Left forelimb (tissue), 1 donor: ENCODE measurements at places on chromosomes 1 and 21.

GRCh38 chr1:205933671-205934618, 9.3 kb downstream of the SLC26A9 start:
- DNase-seq: no peak

- no peak for DNase-seq
Measured at GRCh38 chr1:109011335-109011734, 30.6 kb downstream of the WDR47 start.

DNA sequence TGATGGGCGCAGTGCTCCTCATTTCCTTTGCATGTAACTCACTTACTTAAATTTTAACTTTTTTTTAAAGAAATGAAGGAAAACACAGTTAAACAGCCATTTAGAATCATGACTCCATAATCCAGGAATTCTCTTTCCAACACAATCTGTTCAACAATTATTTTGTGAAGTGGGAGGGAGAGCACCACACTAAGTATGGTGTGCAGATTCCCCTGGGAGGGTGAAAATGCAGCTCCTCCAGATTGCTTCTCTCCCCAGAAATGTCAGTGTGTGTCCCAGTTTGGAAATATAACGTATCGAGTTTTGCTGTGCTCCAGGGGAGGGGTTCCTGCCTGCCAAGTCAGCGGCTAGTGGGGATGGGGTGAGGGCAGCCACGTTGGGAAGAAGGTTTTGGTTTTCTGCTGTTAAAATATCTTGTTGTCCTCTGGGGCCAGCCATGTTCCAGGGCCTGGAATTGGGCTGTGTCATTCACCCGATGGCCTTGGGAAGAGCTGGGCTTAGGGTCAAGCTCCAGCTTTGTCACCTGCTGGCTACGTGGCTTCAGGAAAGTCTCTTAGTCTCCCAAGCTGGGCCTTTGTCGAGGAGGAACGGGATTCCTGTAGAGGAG, 17.3 kb upstream of the DISP3 start:
- no peak for DNase-seq

DNA sequence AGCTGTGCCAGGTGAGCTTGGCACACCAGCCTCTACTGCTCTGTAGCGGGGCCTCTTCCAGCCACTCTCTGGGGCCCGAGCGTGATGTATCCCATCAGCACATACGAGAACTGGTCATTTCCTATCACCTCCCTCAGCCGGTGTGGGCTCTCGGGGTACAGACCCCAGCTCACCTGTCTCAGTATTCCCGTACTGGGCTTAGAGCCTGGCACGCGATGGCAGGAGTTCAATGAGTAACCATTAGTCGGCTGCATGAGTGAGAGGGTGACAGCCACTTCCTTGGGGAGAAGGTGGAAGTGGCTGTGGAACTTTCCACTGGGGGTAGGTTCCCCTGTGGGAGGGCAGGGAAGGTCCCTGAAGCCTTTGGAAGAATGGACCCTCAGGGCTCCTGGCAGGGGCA, 46.1 kb downstream of the ECE1 start:
- DNase-seq: no peak

DNA sequence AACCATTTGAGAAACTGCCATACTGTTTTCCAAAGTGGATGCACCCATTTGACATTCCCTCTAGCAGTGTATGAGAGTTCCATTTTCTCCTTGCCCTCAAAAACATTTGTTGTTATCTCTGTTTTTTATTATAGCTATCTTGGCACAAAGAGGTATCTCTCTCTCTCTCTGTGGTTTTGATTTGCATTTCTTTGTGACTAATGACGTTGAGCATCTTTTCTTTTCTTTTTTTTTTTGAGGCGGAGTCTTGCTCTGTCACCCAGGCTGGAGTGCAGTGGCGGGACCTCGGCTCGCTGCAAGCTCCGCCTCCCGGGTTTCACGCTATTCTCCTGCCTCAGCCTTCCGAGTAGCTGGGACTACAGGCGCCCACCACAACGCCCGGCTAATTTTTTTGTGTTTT, 17.4 kb upstream of the ZMYM6 start:
- no peak for DNase-seq

GRCh38 chr1:55684131-55684650, 469.0 kb upstream of the USP24 start:
- DNase-seq: no peak

- DNase-seq: no peak
Measured at GRCh38 chr1:83756984-83757717, 241.8 kb downstream of the TTLL7 start.

DNA sequence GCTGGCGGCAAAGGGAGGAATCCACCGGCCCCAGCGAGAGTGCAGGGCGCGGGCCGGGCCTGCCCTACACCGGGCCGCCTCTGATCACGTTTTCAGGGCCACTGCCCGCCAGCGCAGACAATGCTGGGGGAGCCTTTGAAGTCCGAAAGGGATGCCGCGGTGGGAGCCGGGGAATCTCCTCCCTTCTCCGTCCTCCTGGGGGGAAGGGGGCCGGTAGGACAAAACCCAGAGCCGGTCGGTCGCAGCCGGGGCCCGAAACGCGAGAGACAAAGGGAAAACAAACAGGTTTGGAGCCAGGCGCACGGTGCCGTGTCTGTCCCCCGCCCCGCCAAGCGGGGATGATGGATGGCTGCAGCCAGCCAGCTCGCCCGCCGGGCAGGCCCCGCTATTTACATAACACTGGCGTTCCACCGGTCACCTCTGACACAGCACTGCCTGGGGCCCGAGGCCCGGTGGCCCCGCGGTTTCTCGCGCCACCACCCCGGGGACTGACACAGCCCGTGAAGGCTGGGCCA, 92.0 kb downstream of the CASZ1 start:
- DNase-seq: no peak

GRCh38 chr1:31785020-31785946, 21.1 kb upstream of the ADGRB2 start:
- peak; percentile 57 for DNase-seq

DNA sequence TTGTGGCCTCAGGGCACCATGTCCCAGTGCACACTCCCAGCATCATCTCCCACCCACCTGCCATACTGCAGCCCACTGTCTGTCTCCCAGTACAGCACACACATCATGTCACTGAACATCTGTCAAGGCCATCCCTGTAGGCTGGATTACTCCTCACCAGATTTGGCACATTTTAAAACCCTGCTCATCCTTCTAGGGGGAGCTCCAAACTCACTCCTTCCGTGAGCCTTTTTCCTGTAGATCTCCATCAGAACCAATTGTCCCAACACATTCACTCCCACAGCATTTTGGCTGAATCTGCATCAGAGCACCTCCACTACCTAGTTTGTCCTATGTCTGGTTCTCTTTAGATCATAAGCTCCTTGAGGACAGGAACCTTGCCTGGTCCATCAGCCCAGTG, 58.6 kb upstream of the GRIK3 start:
- no peak for DNase-seq

DNA sequence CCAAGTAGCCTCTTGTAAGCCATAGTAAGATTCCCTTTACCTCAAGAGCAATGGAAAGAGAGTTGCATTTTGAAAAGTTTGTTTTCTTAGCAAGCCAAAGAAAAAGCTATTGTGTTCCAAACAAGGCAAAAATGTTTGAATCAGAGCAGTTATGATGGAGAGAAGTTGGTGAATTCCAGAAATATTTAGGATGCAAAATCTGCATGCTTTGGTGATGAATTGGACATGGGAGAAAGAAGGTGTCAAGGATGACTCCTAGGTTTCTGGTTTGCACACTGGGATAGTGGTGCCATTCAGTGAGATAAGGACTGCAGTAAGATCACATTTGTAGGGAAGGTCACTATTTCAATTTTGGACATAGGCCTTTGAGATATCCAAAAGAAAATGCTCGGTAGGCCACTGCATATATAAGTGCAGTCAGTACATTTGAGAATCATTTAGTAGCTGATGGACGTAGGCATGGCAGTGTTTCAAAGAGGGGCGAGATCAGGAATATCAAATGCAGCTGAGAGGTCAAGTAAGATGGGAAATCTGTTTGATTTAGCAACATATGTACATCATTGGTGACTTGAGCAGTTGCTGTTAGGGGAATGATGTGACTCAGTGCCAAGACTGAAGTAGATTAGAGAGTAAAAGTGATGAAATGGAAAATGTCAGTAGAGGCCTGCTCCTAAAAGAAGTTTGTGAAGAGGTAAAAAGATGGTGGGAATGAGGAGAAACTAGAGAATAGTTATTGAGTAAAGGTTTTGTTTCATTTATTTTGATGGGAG, 33.9 kb upstream of the GPR25 start:
- DNase-seq: no peak

DNA sequence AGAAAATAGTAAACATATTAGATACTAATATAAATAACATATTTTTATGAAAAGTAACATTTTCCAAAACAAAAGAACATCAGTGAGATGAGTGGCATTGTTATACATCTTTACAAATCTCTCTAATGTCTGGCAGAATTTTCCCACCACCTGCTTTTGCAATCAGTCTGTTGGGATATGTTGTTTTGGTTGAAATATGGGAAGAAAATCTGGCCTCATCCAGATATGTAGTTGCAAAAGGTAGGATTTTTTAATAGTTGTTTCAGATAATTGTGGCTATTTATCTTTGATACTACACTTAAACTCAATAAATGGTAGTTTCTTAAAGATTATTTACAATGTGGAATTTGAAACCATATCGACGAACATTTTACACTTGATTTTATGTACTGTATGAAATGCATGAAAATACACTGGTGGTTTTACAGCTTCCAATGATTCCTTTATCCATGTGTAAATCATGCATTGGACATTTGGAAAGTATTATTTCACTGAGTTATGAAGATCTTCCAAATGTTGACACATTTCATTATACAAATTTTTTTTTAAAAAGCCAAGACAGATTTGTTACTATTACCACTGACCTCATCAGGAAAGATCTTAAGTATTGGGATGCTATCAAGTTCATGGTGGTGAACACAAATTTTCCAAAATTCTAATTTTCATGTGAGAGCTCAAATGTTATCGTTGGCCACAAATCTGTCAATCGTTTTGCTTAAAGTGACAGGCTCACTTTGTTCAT, 74.1 kb upstream of the CD34 start:
- no peak for DNase-seq

DNA sequence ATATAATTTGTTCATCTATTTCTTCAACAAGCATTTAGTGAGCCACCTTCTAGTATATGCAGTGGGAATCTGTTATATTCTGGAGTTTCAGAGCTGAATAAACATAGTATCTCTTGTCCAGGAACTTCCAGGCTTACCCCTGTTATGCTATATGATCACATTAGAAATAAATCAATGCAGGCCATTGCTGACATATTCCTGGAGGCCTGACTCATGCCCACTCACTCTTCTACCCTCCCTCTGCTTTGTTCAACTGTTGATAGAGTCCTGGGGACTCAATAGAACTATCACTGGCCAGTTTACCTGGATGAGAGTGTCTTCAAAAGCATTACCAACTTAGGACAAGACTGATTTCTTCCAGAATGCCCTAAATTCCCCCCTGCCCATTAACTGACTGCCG, 29.3 kb upstream of the SRSF10 start:
- DNase-seq: no peak

- no peak for DNase-seq
Measured at GRCh38 chr1:187641907-187642306, 813.2 kb downstream of the PLA2G4A start.

- DNase-seq: no peak
Measured at GRCh38 chr1:175773571-175773970, 30.2 kb upstream of the TNR start.

GRCh38 chr1:87795615-87796337, 467.1 kb downstream of the LMO4 start:
- DNase-seq: no peak

DNA sequence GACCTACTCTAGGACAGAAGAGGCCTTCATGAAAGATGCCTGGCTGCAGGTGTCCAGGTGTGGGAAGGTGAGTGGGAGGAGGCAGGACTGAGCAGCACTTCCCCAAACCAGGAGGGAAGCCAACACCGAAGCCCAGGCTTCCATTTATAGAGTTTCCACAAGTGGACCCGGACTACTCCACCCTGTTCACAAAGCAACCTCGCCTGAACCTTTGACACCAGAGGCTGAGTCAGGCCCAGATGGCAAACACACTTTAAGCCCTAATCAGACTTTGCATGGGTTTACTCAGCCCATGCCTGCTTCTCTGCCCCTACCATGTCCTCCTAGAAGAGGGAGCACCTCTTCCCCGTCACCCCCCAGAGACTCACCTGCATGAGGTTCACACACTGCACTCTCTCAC, 14.0 kb downstream of the PRR9 start:
- no peak for DNase-seq

- no peak for DNase-seq
Measured at GRCh38 chr21:31235671-31236450, 108.2 kb downstream of the TIAM1 start.

GRCh38 chr1:30375156-30375555, 348.2 kb downstream of the MATN1 start:
- peak; percentile 61 for DNase-seq

GRCh38 chr1:39063775-39064174, 37.6 kb downstream of the NDUFS5 start:
- DNase-seq: no peak

- no peak for DNase-seq
Measured at GRCh38 chr1:209873067-209873799, 45.5 kb downstream of the UTP25 start.

GRCh38 chr1:1039145-1039910, 19.4 kb downstream of the AGRN start:
- DNase-seq: no peak

DNA sequence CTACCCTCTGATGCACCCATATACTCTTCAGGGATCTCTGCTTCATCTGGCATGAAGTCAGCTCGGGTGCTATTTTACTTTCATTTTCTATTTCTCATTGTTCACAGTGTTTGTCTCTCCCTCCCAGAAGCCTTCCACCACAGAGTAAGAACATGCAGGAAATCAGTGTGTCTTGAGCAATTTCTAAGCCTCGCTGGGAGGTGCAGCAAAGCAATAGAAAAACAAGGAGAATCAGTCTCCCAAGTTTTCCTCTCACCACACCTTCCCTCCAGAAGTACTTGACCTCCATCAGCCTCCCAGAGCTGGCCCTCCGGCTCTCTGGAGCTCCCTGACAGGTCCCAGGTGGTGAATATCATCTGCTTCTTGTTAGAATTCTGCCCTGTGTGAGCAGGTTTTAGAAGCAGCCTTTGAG, 594.7 kb upstream of the CAMK1G start:
- no peak for DNase-seq

- no peak for DNase-seq
Measured at GRCh38 chr1:210417881-210418280, 89.2 kb downstream of the HHAT start.

- no peak for DNase-seq
Measured at GRCh38 chr1:227191607-227192006, 126.7 kb downstream of the CDC42BPA start.

- DNase-seq: no peak
Measured at GRCh38 chr21:44870748-44871495, 2.6 kb downstream of the PTTG1IP start.
